ENCODE measurements at places on chromosomes 12 and 14.

GRCh38 chr12:754851-755562 lies 2.6 kb downstream of the WNK1 start:
- DNase-seq, result peak; percentile 77

DNA sequence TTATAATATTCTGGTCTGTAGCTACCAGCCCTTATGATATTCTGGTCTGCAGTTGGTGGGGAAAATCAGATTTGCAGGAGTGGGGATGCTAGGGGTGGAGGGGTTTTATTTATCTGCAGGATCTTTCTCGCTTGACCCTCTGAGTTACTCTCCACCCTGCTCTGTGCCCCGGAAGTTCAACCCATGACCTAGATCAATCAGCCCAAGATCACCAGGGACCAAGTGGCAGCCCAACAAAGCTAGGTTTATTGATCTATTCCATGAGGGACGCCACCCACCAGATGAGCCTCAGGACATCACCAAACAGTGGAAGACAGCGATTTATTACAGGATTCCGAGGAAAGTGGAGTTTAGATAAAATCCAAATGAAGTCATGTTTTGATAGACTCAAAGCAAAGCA lies 25.8 kb upstream of the C12orf76 start:
- no peak for DNase-seq

GRCh38 chr12:7411343-7411742 lies 32.6 kb downstream of the CD163L1 start:
- no peak for DNase-seq

- DNase-seq, result no peak
Measured at GRCh38 chr14:92475451-92476187, 38.0 kb upstream of the RIN3 start.

DNA sequence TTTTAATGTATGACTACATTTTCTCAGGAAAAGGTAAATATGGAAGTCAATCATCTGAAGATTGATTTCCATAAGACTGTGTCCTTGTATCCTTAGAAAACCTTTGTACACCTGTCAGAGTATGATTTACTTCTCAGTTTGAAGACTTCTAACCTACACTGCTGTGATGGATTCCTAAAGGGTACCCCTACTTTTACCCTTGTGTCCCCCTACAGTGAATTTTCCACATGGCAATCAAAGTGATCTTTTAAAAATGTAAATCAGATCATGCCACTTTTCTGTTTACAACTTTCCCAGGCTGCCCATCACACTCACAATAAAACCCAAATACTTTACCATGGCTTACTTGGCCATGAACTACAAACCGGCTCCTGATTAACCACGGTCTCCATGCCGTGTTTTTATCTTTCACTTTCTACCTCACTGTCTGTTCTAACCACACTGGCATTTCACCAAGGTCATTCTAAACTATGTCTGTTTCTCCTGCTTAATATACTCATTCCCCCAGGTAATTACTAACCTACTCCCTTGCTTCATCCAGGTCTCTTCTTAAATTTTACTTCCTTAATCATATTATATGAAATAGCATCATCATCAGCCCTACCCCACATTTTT lies 8.1 kb downstream of the DNAI7 start:
- DNase-seq, result no peak

GRCh38 chr12:65651060-65651459 lies 173.2 kb upstream of the HMGA2 start:
- no peak for DNase-seq

DNA sequence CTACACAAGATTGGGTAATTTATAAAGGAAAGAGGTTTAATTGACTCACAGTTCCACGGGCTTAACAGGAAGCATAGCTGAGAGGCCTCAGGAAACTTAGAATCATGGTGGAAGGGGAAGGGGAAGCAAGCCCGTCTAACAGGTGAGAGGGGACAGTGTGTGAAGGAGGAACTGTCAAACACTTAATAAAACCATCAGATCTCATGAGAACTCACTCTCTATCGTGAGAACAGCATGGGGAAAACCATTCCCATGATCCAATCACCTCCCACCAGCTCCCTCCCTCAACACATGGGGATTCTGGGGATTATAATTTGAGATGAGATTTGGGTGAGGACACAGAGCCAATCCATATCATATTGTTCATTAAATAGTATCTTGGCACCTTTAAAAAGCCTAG lies 56.1 kb downstream of the EPS8 start:
- no peak for DNase-seq

DNA sequence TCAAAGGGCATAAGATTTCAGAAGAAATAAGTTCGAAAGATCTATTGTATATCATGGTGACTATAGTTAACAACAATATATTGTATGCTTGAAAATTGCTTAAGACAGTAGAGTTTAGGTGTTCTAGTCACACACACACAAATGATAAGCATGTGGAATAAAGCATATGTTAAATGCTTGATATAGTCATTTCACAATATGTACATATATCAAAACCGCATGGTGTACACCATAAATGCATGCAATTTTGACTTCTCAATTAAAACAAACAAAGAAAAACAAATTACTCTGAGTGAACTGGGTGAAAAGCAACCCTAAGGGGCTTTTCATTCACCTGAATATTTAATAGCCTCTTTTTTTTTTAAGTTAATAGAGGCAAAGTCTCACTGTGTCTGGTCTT lies 40.3 kb upstream of the BCAT1 start:
- no peak for DNase-seq

- no peak for DNase-seq
Measured at GRCh38 chr12:114448618-114448933, 42.6 kb upstream of the TBX5 start.

- DNase-seq, result no peak
Measured at GRCh38 chr12:100211698-100212097, 11.1 kb downstream of the ACTR6 start.

DNA sequence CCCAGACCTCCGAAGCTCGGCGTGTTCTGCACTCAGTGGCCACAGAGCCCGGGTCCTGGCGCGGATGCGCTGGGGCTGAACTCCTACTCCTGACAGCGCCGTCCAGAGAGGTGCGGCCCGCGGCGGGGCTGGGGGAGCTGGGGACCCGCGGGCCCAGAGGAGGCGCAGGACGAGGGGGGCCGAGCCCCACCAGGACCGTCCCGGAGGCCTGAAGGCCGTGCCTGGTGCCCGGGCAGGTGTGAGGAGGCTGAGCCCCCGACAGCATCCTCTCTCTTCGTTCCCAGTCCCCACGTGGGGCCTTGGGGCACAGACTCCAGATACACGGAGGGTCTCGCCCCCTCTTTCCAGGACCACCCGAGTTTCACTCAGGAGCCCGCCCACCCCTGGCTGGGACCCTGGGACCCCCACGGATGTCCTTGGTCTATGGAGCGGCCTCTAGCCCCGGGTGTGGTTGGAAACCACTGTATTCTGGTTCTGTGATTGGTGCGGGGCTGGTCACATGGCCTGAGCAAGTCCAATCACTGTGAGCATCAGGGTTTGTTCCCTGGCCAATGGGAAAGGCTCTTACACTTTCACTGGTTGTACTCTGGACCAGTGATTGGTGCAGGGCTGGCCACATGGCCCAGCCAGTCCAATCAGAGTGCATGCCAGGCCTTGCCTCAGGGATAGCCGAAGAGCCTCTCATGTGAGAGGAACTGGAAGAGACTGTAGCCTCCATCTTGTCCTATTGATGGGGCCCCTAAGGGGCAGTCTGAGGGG lies 217.6 kb upstream of the SFSWAP start:
- DNase-seq, result no peak

- no peak for DNase-seq
Measured at GRCh38 chr12:96150442-96150841, 43.7 kb upstream of the ELK3 start.

DNA sequence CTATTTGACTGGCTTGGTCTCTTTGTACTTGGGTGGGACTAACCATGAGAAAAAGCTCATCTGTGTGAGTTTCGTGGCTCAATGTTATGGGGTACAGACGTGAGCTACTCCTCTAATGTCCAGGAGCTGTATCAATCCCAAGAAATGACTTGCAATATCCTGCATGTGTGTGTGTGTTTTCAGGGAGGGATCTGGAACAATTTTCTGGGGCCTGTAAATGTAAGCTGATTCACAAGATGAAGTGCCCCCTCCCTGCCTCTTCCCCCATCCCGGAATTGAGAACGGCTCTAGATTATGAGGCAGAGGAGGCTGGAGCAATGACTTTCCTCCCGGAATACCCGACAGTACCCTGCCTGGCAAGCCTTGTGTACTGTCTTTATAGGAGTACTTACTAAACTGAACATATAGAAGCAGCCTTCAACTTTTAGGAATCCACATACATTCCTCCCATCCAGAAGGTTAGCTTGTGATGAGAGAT lies 53.9 kb downstream of the TMX1 start:
- no peak for DNase-seq

DNA sequence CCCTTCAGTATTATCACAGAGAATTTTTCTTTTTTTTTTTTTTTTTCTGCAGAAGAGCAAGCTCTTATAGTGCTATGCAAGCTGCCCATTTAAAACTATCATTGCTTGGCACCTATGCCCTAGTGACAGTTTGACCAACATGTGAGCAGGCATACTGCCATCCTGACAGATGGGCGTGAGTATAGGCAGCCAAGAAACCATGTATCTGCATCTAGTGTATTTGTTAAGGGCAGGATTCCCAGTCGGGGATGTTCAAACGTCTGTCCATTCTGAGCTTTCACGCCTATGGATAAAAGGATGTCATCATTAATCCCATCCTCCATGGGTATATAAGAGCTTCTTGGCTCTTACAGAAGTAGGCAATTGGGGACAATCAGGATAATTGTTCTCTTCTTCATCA lies 8.8 kb downstream of the VRK1 start:
- no peak for DNase-seq

- no peak for DNase-seq
Measured at GRCh38 chr14:57834001-57834598, 31.8 kb downstream of the SLC35F4 start.

DNA sequence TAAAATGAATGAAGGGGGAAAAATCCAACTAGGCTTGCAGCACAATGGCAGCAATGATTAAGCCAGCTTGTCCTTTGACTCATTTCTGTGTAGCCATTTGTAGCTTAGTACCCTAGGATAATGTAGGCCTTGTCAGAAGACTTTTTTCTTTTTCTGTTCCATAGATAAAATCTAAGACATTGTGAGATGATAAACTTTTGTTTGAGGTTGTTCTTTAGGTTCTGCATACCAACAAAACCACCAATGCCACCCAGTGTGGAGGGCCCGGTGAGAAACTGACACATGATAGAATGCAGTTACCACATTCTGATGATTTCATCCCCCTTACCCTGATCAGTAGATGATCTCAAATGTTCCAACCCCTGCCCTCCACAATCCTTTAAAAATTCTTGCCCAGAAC lies 6.6 kb upstream of the KLRD1 start:
- no peak for DNase-seq

- no peak for DNase-seq
Measured at GRCh38 chr14:89331398-89331797, 85.6 kb downstream of the FOXN3 start.

- no peak for DNase-seq
Measured at GRCh38 chr12:29024117-29024516, 125.0 kb upstream of the FAR2 start.

DNA sequence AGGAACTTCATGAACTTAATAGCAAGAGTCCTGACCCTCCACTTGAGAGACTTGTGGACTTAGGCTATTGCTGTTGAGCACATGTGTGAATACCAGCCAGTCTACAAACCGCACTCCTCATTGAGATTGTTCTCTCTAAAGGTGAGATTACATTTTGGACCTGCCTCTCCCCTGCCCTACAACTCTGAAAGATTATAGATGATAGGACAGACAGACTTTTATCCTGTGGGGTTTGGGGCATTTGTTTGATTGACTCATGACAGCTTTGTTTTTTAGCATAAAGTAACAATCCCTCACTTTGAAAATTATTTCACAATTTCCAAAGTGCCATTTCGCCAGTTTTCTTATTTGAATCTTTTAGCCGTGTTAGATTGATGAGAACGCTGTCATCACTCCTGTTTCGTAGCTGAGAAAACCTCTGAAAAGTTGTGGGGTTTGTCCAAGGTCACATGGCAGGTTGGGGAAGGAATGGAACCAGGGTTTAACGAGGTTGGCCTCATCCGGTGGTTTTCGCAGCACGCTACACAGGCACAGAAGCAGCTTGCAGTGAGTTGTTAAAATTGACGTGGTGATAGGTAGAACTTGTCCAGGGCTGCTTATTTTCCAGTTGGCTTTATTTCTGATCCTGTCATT lies 836 bp downstream of the EVL start:
- no peak for DNase-seq

- no peak for DNase-seq
Measured at GRCh38 chr12:6285532-6286306, 24.8 kb upstream of the PLEKHG6 start.

- DNase-seq, result no peak
Measured at GRCh38 chr12:108768591-108769500, 37.5 kb upstream of the CORO1C start.

DNA sequence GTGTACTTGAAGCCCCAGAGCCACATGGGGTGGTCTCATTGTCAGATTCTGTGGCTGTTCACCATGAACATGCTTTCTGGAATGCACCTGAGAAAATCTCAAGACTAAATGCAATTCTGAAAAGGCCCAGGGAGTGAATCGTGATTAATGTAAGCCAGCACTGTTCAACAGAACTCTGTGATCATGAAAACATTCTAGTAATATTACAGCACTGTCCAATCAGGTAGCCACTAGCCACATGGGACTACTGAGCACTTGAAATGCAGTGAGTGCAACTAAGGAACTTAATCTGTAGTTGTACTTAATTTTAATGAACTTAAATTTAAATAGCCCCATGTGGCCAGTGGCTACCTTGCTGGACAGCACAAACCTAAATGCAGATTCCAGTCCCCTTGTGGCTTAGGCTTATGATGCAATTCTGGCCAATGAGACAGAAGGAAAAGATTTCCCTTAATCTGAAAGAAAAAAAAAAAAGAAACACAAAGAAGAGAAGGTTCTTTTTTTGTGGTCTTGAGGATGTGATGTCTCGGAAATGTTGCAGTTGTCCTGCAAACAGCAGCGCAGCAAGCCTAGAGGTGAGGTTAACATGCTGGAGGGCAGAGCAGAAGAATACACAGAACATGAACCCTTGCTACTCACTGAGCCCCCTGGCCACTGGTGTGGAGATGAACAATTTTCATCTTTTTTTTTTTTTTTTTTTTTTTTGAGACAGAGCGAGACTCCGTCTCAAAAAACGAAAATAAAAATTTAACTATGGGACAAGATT lies 48.2 kb downstream of the SPPL3 start:
- DNase-seq, result no peak

DNA sequence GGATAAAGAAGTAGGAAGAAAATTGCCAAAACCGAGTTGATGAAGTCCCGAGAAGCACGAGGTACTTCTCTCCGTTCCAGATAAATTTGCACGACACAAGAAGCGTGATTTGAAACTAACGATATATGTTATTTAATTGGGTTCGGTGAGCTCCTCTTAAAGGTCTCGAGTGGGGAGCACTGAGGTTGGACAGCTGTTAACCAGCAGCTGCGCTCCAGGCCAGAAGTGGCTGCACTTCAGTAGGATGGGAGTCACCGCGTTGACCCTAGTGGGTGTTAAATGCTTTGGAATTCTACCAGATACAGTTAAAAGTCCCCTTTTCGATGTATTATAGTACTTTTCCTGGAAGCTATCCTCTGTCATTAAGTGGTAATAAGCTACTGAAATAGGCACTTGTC lies 953 bp upstream of the DCAF5 start:
- peak; percentile 53 for DNase-seq

GRCh38 chr12:27865421-27865820 lies 85.4 kb upstream of the MANSC4 start:
- no peak for DNase-seq

- no peak for DNase-seq
Measured at GRCh38 chr12:31853977-31854376, 105.2 kb upstream of the RESF1 start.
